HCEC 1CT (cell line): ENCODE measurements at places on chromosomes 3 and 15.

GRCh38 chr3:68103811-68104210 is 449.4 kb upstream of the SUCLG2 start:
- DNase-seq, result no peak

DNA sequence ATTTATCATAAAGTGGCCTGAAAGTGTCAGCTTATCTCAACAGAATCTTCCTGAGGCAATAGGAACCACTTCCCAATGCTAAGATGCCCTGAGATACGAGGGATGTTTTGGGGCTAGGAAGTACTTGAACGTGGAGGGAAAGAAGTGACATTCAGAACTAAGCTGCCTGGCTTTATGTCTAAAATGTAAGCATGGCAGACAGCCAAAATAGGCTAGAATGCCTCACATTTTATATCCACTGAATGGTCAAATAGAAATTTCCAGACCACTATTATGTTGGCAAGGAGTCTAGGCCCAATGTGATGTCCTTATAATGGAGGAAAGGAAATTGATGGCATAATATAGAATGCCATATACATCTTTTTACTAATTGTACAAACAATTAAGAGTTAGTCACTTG is 154.9 kb downstream of the PEX5L start:
- DNase-seq, result no peak

- no peak for DNase-seq
Measured at GRCh38 chr3:55615694-55616295, 128.7 kb upstream of the WNT5A start.

DNA sequence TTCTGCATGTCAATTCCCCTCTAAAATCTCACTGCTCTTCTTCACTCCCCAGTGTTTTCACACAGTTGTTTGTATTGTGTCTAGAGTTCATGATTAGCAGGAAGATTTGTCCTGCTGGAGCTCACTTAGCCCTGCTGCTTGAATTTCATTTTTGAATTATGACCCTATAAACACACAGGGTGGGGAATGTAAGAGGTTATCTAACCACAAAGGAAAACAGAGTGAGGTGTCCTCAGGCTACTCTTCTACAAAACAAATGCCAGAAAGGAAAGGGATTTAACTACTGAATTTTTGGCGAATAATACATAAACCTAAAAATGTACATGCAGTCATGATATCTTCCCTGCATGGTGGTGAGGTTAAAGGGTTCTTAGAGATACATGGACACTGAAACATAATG is 215.1 kb upstream of the CNTN4 start:
- no peak for DNase-seq

DNA sequence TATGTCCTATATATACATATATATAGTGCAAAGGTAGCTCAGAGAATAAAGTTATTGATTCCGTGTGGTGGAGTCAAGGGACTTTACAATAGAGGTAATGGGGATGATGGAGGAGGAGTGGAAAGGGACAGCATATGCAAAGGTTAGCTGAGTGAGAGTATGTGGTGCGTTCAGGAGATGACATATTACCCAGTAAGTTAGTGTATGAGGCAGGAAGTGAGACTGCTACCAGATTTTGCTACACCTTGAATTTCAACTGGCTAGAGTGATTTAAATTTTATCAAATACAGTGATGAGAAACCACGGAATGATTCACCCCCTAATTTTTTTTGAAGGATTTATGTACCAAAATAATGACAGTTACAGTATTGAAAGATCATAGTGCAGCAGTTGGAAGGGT is 2.8 kb downstream of the ACTL6A start:
- no peak for DNase-seq

- DNase-seq, result no peak
Measured at GRCh38 chr15:100186366-100186765, 155.4 kb downstream of the ADAMTS17 start.

DNA sequence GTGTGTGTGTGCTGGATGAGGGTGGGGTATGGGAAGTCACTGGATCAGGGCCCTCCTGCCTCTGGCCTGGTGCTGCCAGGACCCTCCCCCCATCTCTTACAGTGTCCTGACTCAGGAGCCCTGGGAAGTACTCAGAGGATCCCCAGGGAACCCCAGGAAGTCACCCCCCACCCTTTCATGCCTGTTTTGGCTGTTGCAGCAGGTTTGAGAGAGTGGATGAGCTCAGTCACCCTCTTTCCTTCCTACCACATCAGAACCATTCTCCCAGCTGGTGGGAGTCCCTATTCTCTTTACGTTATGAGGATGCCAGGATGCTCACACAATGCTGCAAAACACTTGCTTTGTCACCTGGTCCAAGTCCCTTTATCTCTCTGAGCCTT is 59.0 kb downstream of the BDH1 start:
- no peak for DNase-seq

GRCh38 chr3:79297245-79297960 is 470.4 kb downstream of the ROBO1 start:
- DNase-seq, result peak; percentile 93

DNA sequence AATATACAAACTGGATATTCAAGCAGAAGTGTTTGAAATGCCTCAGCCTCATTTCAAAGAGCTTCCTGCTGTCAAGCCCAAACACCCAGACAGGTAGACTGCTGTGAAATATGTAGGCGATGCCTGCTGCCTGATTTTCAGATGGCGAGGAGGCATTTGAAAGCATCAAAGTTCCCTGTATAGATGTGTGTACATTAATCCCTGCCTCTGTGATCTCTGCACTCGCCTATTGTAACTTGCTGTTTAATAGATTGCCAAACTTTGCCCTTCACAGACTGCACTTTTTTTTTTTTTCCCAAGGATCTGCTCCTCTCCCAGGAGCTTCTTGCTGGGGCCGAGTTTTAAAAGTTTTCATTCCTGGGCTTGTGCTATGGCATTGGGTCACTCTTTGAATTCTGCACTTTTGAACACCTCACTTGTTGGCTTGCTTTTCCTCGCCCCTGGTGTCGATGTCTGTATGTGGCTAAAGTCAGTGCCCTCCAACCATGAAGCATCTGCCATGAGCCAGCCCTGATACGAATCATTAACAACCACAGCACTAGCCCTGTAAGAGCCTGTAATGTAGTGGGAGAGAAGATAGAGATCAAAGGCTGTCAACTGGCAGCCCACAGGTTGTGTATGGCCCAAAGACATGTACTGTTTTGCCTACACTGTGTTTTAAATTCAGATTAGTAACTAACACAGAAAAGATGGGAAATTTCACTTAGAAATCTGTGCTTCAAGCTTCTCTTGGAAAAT is 287.6 kb upstream of the ICE2 start:
- DNase-seq, result no peak
